ENCODE measurements at places on chromosomes 6 and 20.

- DNase-seq, result no peak
Measured at GRCh38 chr6:21115111-21115510, 478.4 kb upstream of the SOX4 start.

DNA sequence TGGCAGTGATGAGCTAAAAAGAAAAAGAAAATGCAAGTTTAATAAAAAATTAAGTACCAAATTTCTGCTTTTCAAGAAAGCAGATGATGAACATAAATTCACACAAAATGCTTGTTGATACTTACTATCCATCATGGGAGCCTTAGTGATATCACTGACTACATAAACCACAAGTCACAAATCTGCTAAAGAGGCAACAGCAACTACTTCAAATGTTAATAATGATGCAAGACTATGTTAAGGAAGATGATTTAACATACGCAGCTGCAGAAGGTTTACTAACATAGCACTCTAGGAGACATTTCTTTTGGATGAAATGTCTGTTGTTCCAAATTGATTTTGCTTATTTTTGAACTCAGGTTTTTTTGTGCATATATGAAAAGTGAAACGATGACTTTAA lies 18.6 kb downstream of the FYN start:
- no peak for DNase-seq

DNA sequence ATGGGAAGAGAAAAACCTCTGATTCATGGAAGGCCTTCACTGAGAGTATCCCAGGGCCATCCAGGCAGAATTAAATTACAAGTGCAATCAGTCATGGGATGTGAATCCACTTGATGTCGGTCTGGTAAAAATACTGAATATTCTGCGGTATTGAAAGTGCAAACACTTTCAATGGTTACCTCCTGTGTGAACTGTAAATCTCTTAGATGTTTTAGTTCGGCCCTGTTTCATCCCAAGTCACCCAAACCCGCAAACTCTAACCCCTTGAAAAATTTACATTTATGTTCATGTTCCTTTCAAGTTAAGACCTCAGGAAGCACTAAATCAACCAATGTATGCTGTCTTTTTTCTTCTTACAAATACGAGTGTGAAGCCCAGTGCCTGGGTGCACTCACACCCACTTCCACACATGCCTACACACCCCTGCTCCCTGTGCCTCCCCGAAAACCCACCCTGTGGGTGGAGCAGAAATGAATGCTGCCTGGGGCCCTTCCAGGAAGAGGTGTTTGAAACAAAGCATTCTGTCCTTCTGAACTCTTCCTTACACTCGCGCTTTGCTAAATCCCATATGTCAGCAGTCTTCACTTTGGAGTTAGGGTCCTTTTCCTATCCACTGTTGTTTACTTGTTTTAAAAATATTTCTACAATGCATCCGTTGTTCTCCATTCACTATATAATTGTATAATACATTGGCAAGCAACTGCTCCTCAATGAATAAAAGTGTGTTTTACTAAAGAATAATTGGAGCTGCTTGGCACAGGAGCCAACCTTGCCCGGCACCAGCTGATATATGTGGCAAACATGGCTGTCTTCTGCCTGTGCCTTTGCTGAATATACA lies 62.7 kb downstream of the FYN start:
- no peak for DNase-seq

GRCh38 chr6:158142789-158143188 lies 25.3 kb downstream of the SERAC1 start:
- DNase-seq, result no peak

DNA sequence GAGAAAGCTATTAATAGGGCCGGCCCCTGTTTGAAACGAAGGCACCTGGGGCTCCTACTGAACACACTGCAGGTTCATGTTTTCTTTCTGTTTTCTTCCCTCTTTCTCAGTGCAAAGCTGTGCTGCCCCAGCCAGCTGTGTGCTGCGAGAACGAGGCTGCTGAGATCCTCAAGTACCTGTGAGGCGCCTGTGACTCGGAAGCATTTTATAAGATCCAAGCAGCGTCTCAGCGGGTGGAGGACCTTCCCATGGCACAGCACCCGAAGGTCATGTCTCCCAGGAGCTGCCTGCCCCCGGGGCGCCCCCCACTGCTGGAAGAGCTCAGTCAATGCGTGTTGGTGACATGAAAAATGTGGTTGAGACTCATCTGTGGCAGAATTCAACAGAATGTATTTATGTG lies 66.3 kb downstream of the SMOC2 start:
- DNase-seq, result no peak

DNA sequence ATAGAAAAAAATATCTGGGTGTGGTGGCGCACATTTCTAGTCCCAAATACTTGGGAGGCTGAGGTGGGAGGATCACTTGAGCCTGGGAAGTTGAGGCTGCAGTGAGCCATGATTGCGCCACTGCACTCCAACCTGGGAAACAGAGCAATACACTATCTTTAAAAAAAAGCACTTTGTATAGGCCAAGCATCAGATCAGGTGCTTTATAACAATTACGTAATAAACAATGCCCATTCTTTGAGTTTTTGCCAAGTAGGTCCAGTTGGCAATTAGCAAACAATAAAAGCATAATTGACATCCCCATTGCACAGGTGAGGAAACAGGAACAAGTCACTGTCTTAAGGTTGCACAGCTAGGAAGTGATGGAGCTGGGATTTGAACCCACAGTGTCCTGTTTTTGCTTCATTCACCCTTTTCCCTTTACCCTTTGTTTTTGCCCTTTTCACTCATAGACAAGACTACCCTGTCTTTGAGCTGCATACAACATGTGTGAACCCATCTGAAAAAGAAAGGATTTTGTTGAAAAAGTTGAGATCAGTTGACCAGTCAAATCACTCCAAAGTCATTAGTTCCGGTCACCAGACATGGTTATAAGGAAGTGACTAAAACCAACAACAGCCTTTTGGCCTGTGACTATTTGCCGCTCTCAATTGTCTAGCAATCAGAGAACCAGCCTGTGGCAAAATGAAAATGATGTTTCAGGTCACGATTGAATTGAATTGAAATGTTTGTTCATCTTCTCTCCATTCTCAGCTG lies 303.6 kb downstream of the TFAP2C start:
- DNase-seq, result no peak

DNA sequence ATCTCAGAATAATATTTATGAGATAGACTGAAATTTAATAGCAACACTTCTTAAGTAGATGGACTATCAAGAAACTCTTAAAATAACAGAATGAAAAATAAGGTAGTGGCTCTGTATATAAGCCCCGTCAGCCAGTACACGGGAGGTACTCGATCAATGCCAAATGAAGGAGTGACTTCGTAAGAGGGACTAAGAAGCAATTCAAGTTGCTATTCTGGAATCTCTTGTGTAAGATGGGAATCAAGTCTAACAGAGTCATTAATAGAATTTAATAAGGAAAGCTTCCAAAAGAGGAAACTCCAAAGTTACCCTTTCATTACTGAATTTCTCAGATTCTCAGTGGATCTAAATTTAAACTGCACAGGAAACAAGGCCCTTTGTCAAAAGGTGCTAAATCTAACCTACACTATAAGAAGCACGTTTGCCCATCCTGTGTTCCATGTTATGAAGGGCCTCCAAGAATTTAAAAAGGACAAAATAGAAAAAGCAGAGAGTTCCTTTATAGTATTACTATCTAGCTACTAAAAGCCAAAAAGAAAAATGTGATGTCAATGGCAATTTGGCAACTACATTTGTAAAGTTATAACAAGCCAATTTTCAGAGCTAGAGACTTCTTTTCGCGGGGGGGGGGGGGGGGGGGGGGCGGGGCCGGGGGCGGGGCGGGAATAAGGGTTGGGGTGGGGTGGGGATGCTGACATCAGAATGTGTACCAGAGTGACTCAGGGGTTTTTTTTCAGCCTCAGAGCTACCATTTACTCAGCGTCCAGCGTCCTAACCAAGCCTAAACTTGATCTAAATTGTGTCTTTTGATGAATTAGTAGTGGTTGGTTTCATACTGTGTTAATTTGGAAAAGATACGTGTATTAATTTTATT lies 200.6 kb downstream of the GMPR start:
- DNase-seq, result no peak

DNA sequence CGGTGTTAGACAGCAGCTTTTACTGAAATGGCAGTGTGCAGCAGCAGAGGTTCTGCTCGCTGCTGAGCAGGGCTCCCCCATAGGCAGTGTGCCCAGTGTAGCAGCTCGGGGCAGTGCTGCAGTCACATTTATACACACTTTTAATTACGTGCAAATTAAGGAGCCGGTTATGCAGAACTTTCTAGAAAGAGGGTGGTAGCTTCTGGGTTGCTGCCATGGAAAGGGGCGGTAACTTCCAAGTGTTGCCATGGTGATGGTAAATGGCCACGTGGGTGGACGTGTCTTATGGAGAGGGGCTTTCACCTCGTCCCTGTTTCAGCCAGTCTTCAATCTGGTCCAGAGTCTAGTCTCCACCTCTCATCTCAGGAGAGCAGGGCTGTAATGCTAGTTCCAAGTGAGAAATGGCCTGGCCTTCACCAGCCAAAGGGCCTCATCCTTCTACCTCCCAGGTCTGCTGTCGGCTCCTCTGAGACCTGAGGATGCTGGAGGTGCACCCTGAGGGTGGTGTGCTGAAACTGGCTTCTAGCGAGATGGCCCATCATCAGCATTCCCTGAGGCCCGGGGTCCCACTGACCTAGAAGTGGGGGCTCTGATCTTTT lies 180.5 kb upstream of the PMEPA1 start:
- no peak for DNase-seq

- no peak for DNase-seq
Measured at GRCh38 chr6:101776919-101777350, 383.4 kb downstream of the GRIK2 start.

GRCh38 chr20:11056414-11056813 lies 382.6 kb upstream of the JAG1 start:
- no peak for DNase-seq

DNA sequence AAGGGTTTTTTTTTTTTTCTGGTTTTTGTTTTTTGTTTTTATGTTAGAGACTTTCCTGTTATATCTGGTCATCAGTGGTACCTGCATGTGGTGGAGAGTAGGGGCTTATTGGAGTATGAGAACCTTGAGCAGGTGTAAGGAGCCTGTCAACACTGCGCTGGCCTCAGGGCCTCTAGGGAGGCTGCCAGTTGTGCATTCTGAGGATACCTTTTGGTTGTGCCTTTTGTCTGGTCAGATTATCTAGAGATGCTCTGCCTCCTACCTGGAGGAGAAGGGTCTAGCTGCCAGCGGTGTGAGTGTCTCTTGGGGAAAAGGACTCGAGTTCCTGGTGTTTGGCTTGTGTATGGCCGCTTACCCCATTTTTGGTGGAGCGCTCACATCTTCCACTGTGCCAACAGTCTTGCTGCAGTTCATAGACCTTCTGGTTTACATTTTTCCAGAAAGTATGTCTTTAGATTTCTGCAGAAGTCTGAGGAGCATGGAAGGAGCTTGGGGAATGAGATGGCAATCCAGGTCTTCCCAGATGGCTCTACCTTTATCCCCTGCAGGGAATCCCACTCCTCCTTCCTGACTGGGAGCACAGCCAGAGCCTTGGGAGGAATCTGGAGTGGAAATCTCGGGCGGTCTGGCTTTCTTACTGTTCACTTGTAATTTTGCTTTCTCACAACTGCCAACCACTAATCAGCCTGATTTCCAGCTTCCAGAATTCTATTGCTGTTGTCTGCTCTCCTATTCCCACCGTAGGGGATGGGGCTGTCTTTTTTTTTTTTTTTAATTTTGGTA lies 49.9 kb downstream of the PTPN1 start:
- no peak for DNase-seq

GRCh38 chr6:38503032-38503773 lies 136.5 kb downstream of the BTBD9 start:
- no peak for DNase-seq

DNA sequence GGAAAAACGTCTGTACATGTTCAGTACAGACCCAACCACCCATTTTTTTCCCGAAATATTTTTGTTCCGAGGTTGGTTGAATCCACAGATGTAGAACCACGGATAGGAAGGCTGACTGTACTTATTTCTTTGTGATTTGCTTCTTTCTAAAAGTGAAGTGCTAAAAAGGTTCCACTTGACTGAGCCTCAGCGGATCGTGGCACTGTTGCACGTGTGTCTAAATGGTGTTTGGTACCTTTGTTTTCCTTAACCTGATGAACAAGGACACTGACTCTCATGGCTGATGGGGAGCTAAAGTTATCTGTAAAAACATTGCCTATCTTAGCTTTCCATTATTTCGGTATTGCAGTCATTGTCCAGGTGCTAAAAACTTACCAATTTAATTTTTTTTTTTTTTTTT lies 6.2 kb downstream of the BPHL start:
- no peak for DNase-seq

GRCh38 chr6:166640342-166641043 lies 13.4 kb upstream of the RPS6KA2 start:
- no peak for DNase-seq

Measured in GM06990 (cell line).